ENCODE measurements at places on chromosomes 6 and 20.

DNA sequence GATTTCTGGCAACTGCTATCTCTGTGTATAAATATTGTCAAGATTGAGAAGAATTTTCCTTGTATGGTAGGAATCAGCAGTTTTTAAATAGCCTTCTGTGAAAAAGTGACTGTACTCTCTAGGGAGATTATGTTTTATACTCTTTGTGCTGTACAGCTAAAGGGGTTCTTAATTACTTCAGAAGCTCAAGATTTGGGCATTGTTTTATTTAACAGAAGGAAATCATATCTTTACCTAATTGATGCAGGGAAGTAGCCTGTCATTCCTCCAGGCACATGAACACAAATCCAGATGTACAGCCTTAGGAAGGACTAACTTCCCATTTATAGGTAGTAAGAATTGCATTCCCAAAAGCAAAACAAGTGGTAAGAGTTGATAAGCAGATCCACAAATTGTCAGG, 1.3 kb downstream of the CALHM5 start:
- DNase-seq = no peak

DNA sequence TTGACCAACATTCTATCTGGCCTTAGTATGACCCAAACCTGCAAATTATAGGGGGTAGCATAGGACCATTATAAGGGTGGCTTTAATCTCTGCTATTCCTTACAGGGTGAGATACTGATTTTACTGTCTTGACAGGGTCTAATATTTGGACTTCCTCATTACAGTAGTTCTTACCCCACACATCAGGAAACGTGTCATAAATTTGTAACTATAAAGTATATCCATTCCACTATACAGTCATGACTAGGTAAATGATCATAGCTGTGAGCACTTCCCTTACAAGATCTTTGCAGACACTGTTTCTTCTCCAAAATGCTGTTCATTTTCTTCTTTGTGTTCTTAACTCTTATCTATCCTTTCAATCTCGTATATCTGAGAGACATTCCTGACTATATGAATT, 518.7 kb upstream of the RNF217 start:
- DNase-seq = no peak

GRCh38 chr20:32917191-32917950, 58.6 kb downstream of the EFCAB8 start:
- no peak for DNase-seq

DNA sequence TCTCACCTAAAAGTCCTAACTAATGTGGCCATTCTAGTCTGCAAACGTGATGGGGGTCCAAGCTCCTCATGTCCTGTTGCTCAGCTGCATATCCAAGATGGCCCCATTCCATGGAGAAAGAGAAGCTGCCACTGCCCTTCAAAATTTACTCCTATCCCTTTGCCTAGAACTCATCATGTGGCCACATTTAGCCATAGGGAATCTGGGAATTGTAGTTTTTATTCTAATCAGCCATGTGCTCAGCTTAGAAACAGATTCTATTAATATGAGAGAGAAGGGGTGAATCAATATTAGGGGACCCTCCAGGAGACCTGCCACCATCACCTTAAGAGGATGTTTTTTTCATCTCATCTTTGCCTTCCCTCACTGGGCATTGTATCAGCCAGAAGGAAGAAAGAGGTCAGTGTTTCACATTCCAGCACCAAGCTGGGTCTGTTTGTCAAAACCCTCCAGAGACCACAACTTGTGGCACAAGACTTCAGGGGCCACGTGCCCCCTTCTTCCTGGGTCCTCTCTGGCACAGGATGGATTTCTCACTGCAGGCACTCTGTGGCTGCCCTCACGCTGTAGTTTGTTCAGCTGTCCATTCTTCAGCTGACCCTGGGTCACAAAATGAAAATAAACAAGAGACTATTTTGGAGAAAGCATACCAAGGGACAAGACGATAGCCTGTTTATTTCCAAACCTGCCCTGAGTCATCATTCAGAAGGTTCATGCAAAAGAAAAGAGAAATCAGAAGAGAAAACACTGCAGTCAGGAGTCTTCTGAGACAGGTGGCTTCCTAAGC, 172.0 kb downstream of the EYA2 start:
- no peak for DNase-seq

DNA sequence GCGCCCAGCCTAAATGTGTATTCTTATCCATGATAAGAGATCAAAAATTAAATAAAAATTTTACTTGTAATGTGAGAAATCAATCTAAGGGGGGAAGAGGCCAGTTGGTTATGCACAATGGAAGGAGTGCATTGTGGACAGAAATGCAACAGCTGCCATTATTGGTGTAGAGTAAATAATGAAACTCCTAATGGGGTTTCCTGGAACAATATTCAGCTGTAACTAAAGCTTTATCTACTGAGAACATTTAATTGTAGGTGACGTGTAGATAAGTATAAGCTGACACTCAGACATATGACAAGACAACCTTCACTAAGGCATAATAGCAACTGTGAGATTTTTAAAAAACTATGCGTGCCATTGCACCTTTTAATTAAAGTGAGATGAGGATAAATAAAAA, 71.4 kb downstream of the CEP57L1 start:
- DNase-seq = no peak

- DNase-seq = no peak
Measured at GRCh38 chr6:83974409-83975050, 59.0 kb upstream of the MRAP2 start.

GRCh38 chr20:41391587-41392001, 25.0 kb upstream of the EMILIN3 start:
- DNase-seq = no peak

DNA sequence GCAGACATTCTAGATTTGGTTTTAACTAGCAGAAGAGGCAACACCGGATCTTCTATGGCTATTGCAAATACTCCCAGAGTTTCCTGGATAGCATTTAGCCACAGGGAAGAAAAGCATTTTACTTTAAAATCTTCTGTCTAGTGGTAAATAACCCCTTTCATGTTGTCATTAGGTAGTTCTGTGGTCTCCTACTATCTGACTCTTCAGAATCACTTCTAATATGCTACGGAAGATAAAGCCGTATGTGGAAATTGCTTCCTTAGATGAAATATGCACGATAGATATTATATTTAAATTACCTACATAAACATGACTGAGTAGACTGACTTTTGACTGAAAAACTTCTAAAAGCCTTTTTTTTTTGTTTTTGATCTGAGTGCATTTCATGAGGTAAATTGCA, 759 bp downstream of the CRISP3 start:
- no peak for DNase-seq

- no peak for DNase-seq
Measured at GRCh38 chr6:165752451-165752850, 89.4 kb upstream of the PDE10A start.
